ENCODE measurements at places on chromosomes 12 and 14. TPM values are rescaled to one million over a fixed set of nuclear protein-coding genes. Genes with fewer than 3 reads are reported as not detected.

- peaks cover 13% of the 10 kb centered on the region for H3K4me1 ChIP-seq
- peak; percentile 82 for DNase-seq
- H3K4me3 ChIP-seq: peak overlapping the region; percentile 11
- H3K27me3 ChIP-seq: peaks cover 26% of the 10 kb centered on the region
- no peaks in the 10 kb centered on the region for H3K36me3 ChIP-seq
- no peak overlapping the region for H3K27ac ChIP-seq
Observed at GRCh38 chr12:49296034-49296835, 1.3 kb downstream of the PRPH start.

DNA sequence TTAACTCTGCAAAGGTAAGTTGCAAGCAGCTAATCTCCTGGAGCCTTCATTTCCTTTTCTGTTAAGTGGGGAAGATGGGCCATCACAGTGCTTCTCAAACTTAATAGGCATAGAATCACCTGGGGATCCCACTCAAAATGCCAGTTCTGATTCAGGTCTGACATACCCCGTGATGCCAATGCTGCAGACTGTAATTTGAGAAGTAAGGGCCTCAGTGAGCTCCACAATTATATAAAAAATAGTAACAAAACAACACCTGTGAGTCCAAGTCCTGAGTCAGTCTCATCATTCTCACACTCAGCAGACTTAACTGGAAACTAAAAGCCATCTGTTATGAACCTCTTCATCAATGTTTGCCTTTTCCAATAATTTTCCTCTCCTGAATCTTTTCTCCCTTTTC is 10.8 kb upstream of the PSMA6 start:
- peaks cover 11% of the 10 kb centered on the region for H3K36me3 ChIP-seq
- H3K27me3 ChIP-seq: no peaks in the 10 kb centered on the region
- no peaks in the 10 kb centered on the region for H3K4me1 ChIP-seq
- no peak overlapping the region for H3K4me3 ChIP-seq
- no peak for DNase-seq

DNA sequence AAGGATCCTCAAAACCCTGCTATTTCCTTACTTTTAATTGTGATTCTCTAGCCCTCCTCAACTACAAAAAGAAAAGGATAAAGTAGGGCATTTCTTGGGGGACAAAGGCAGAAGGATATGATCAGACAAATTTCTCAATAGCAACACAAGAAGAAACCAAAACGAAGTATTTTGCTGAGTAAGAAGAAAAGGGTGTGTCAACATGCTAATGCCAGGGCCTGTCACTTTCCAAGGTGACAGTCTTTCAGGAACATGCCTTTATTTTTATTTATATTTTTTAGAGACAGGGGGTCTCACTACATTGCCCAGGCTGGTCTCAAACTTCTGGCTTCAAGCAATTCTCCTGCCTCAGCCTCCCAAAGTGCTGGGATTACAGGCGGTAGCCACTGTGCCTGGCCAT is 39.8 kb downstream of the CBX5 start:
- DNase-seq: no peak
- no peaks in the 10 kb centered on the region for H3K4me1 ChIP-seq
- no peak overlapping the region for H3K4me3 ChIP-seq

DNA sequence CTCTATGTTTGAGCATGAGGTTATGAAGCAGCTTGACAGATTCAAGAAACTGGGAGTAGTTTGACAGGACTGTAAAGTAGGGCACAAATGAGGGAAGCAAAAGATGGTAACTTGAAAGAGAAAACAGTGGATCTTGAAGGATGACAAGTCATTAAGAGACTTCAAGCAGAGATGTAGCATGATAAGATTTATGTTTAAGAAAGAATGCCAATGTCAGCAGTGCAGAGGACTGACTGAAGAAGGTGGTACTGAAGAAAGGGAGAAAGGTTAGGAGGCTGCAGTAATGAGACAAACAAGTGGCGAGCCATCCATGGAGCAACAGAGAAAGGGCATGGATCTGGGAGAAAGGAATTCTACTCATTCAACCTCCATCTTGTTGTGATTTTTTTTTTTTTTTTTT is 120.2 kb upstream of the RAP1B start:
- H3K4me3 ChIP-seq: no peak overlapping the region
- no peak overlapping the region for H3K27ac ChIP-seq
- H3K36me3 ChIP-seq: no peaks in the 10 kb centered on the region
- DNase-seq: no peak
- H3K27me3 ChIP-seq: peaks cover 5% of the 10 kb centered on the region

- DNase-seq: no peak
- no peak overlapping the region for H3K27ac ChIP-seq
- H3K27me3 ChIP-seq: no peaks in the 10 kb centered on the region
- H3K36me3 ChIP-seq: no peaks in the 10 kb centered on the region
- no peaks in the 10 kb centered on the region for H3K4me1 ChIP-seq
Observed at GRCh38 chr12:65970821-65971220, 146.5 kb downstream of the HMGA2 start.

GRCh38 chr12:115374480-115375185 is 690.7 kb upstream of the TBX3 start:
- no peak for DNase-seq
- no peaks in the 10 kb centered on the region for H3K36me3 ChIP-seq
- peaks cover 14% of the 10 kb centered on the region for H3K4me1 ChIP-seq
- H3K4me3 ChIP-seq: no peak overlapping the region
- H3K27ac ChIP-seq: peak overlapping the region; percentile 63

DNA sequence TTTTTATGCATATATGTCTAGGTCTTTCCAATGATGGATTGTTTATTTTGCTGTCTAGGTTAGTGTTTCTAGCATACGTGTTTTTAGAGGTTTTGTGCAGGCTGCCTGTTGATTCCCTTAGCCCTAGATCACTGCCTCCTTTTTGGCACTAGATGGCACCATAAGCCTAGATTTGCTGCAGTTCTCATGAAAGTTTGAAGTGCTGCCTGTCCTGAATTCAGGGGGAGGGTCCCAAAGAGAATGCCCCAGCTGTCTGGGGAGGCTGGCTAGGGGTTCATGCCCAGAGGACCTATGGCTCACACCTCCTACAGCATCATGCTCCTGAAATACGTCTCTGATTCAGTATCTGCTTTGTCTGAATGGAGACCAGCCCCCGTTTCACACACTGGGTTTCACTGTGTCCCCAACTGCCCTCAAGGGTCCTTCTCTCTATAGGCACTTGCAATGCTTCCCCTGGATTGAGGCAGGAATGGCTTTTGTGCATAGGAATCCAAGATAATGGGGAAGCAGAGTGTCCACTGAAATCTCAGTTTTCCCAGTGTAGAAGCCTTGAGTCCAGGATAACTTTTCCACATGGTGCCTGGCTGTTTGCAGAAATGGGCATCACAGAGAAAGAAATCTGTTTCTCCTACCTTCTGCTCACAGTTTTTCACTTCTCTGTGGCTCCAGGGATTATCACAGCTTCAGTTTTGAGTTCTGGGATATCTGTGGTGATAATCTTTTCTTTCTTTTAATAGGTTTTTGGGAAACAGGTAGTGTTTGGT is 14.2 kb upstream of the TXNRD1 start:
- no peaks in the 10 kb centered on the region for H3K27me3 ChIP-seq
- no peaks in the 10 kb centered on the region for H3K4me1 ChIP-seq
- DNase-seq: peak; percentile 62
- no peaks in the 10 kb centered on the region for H3K36me3 ChIP-seq

DNA sequence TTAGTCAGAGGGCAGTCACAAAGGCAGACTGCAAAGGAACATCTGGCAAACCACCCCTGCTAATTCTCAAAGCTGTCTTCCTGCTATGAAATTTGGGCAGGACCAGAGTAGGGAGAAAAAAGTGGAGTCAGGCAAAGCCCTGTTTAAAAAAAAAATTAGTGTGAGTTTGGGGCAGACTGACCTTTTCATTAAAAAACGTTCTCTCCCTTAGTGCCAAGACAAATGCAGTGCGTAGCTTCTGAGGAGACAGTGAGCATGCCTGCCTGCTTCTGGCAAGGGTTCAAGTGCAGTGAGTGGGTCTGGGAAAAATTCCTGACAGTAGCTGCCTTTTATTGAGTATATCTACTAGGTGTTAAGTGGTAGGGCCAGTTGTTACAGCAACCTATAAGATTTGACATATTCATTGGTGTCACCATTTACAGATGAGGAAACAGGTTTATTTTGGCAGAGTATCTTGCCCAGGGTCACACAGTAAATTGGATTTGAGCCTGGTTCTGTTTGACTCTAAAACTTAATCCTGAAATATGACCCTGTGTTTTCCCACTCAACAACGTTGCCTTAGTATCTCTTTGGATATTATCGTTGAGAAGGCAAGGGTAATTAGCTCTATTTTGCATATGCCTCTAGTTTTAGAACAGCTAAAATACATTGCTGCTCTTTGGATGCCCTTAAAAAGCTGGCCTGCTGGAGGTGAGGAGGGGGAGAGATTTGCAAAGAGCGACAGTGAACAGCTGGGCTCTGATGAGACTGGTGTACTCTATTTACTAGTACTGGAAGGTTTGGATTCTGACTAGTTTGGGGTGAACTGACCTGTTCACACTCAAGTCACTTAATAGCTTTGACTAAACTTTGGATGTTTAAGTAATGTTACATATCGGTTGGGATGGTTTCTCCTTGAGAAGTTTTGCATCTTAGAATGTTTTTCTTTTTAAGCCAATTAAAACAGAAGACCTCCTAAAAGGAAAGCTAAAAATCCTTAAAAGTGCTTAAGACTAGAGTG is 72.8 kb downstream of the PAPOLA start:
- H3K4me1 ChIP-seq: no peaks in the 10 kb centered on the region
- peaks cover 2% of the 10 kb centered on the region for H3K36me3 ChIP-seq
- H3K27ac ChIP-seq: no peak overlapping the region

Gene ARF6
- polyA plus RNA-seq: 78.6 TPM

GRCh38 chr12:13036881-13037280 is 7.3 kb upstream of the FAM234B start:
- H3K36me3 ChIP-seq: no peaks in the 10 kb centered on the region
- H3K27ac ChIP-seq: no peak overlapping the region
- H3K27me3 ChIP-seq: no peaks in the 10 kb centered on the region
- no peaks in the 10 kb centered on the region for H3K4me1 ChIP-seq
- H3K4me3 ChIP-seq: no peak overlapping the region

Gene GRIN2B
- not detected for polyA plus RNA-seq

DNA sequence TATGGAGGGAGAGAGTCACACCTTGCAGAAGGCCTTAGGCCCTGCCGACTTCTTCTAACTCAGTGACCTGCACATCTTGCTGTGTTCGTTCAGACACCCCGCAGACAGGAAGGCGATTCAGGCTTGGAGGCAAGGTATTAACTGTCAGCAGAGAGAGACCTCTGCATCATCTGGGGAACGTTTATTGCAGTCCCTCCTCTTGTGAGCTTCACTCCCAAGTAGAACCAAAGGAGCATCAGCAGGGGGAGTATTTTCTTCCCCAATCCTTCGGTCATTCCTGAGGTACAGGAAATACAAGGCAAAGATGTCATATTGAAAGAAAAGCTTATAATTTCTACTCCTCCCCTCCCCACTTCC is 217.9 kb downstream of the CRADD start:
- no peaks in the 10 kb centered on the region for H3K36me3 ChIP-seq
- H3K27ac ChIP-seq: peak overlapping the region; percentile 13
- peaks cover 32% of the 10 kb centered on the region for H3K4me1 ChIP-seq
- no peaks in the 10 kb centered on the region for H3K27me3 ChIP-seq
- no peak overlapping the region for H3K4me3 ChIP-seq

- no peaks in the 10 kb centered on the region for H3K27me3 ChIP-seq
- no peak overlapping the region for H3K27ac ChIP-seq
- peak; percentile 72 for DNase-seq
- H3K4me3 ChIP-seq: no peak overlapping the region
- H3K36me3 ChIP-seq: no peaks in the 10 kb centered on the region
Observed at GRCh38 chr14:63435838-63436237, 107.3 kb downstream of the PPP2R5E start.

DNA sequence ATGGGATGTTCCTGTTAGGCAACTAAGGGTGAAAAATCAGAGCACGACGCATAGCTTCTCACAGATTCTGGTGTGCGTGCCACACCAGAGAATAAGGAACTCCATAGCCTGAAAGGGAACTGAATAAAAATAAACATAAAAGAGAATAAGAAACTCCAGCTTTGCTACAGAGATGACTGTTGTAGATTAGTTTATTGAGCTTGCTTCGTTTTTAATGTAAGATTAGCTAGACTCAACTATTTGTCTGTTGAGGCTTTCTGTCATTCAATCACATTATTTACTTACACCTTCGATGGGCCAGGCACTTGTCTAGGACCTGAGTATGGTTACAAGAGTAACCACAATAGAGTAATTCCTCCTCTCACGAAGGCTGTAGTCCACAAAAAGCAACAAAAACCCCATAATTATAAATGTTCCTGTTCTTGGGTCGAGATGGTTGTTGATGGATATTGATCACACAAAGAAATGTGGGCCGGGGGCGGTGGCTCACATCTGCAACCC is 807 bp upstream of the ZCCHC8 start:
- no peaks in the 10 kb centered on the region for H3K4me1 ChIP-seq
- no peak overlapping the region for H3K27ac ChIP-seq
- peaks cover 13% of the 10 kb centered on the region for H3K36me3 ChIP-seq
- no peak overlapping the region for H3K4me3 ChIP-seq

- H3K27ac ChIP-seq: no peak overlapping the region
- H3K36me3 ChIP-seq: no peaks in the 10 kb centered on the region
- no peak for DNase-seq
- H3K4me3 ChIP-seq: no peak overlapping the region
Observed at GRCh38 chr14:56138928-56139327, 20.7 kb downstream of the PELI2 start.

GRCh38 chr14:67010602-67011001 is 178.6 kb upstream of the GARIN2 start:
- H3K36me3 ChIP-seq: no peaks in the 10 kb centered on the region
- no peak for DNase-seq
- H3K4me1 ChIP-seq: no peaks in the 10 kb centered on the region
- H3K27ac ChIP-seq: no peak overlapping the region

GRCh38 chr14:52352569-52352968 is 38.5 kb downstream of the PTGER2 start:
- no peak overlapping the region for H3K4me3 ChIP-seq
- H3K27me3 ChIP-seq: no peaks in the 10 kb centered on the region
- no peak overlapping the region for H3K27ac ChIP-seq
- peaks cover 2% of the 10 kb centered on the region for H3K4me1 ChIP-seq
- H3K36me3 ChIP-seq: no peaks in the 10 kb centered on the region

GRCh38 chr12:27060740-27061139 is 21.6 kb downstream of the C12orf71 start:
- no peaks in the 10 kb centered on the region for H3K4me1 ChIP-seq
- no peaks in the 10 kb centered on the region for H3K36me3 ChIP-seq
- no peak overlapping the region for H3K4me3 ChIP-seq
- no peak overlapping the region for H3K27ac ChIP-seq

Gene RNFT2
- polyA plus RNA-seq: 0.45 TPM

GRCh38 chr14:20934148-20934762 is 21.0 kb upstream of the RNASE2 start:
- H3K4me3 ChIP-seq: no peak overlapping the region
- no peaks in the 10 kb centered on the region for H3K36me3 ChIP-seq
- no peaks in the 10 kb centered on the region for H3K27me3 ChIP-seq
- no peaks in the 10 kb centered on the region for H3K4me1 ChIP-seq
- no peak overlapping the region for H3K27ac ChIP-seq

- no peaks in the 10 kb centered on the region for H3K27me3 ChIP-seq
- H3K27ac ChIP-seq: no peak overlapping the region
- H3K36me3 ChIP-seq: peaks cover 6% of the 10 kb centered on the region
- DNase-seq: no peak
Observed at GRCh38 chr12:106997916-106998315, 11.0 kb upstream of the MTERF2 start.

- H3K27ac ChIP-seq: peak overlapping the region; percentile 2
- H3K4me3 ChIP-seq: peak overlapping the region; percentile 21
- peaks cover 13% of the 10 kb centered on the region for H3K27me3 ChIP-seq
- no peaks in the 10 kb centered on the region for H3K4me1 ChIP-seq
- no peaks in the 10 kb centered on the region for H3K36me3 ChIP-seq
Observed at GRCh38 chr14:96039633-96040311, 610 bp downstream of the C14orf132 start.

- H3K4me3 ChIP-seq: no peak overlapping the region
- no peaks in the 10 kb centered on the region for H3K36me3 ChIP-seq
- no peak overlapping the region for H3K27ac ChIP-seq
- no peak for DNase-seq
- H3K27me3 ChIP-seq: no peaks in the 10 kb centered on the region
Observed at GRCh38 chr12:71208053-71208685, 50.4 kb upstream of the TSPAN8 start.

Data from small intestine (tissue), 16 donors.